ENCODE measurements at places on chromosomes 7 and 10. TPM values are rescaled to one million over a fixed set of nuclear protein-coding genes. Genes with fewer than 3 reads are reported as not detected.

- no peak for DNase-seq
- peaks cover 18% of the 10 kb centered on the region for H3K4me1 ChIP-seq
Observed at GRCh38 chr10:125783957-125784356, 8.3 kb upstream of the MMP21 start.

- H3K4me1 ChIP-seq = no peaks in the 10 kb centered on the region
- no peaks in the 10 kb centered on the region for H3K27me3 ChIP-seq
- H3K36me3 ChIP-seq = no peaks in the 10 kb centered on the region
- H3K27ac ChIP-seq = no peak overlapping the region
Observed at GRCh38 chr10:133132473-133133291, 27.3 kb upstream of the KNDC1 start.

DNA sequence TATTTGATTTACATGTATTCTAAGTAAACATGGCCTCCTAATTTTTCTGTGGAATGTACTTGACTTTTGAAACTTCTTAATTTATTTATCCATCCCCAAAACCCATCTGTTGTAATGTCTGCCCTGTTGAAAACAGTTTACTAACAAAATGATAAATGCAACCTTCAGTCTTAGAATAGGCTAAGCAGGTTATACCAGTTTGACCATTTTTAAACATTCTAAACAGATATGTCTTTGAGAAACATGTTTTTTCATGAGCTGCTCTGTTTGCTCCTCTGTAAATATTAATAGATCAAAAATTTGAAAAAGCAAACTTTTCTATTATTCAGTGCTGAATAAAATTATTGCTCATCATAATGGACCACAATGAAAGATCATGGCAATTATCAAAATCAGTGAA is 33.4 kb upstream of the NRBF2 start:
- H3K4me3 ChIP-seq = no peak overlapping the region
- peaks cover 6% of the 10 kb centered on the region for H3K27me3 ChIP-seq
- no peak overlapping the region for H3K27ac ChIP-seq
- no peak for DNase-seq
- no peaks in the 10 kb centered on the region for H3K36me3 ChIP-seq

The MMD2 gene
- not detected for total RNA-seq

GRCh38 chr7:96679886-96680285 is 29.8 kb downstream of the SEM1 start:
- peaks cover 7% of the 10 kb centered on the region for H3K4me1 ChIP-seq
- H3K27me3 ChIP-seq = no peaks in the 10 kb centered on the region
- H3K36me3 ChIP-seq = peaks cover 35% of the 10 kb centered on the region
- no peak for DNase-seq
- H3K4me3 ChIP-seq = no peak overlapping the region

DNA sequence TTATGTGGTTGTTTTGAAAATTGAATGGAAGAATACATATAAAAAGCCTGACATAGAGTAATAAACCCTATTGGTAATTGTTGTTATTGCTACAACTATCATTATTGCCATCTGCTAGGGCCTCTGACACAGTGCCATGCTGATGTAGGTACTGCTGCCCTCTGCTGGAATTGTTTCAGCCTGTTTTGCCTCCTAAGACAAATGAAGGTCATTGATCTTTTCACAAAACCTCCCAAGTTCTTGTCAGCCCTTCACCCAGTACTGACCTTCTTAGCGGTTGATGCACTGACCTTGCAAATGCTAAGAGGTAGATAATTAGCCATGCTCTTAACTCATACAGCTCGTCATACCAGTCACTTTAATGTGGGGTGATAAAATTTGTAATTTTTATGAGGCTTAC is 975.2 kb downstream of the SORCS1 start:
- no peaks in the 10 kb centered on the region for H3K4me1 ChIP-seq
- no peak overlapping the region for H3K27ac ChIP-seq
- no peaks in the 10 kb centered on the region for H3K27me3 ChIP-seq
- no peak for DNase-seq
- no peak overlapping the region for H3K4me3 ChIP-seq

GRCh38 chr7:34155220-34155908 is 250.0 kb downstream of the BMPER start:
- no peaks in the 10 kb centered on the region for H3K36me3 ChIP-seq
- H3K27me3 ChIP-seq = no peaks in the 10 kb centered on the region
- DNase-seq = no peak
- no peak overlapping the region for H3K4me3 ChIP-seq
- no peak overlapping the region for H3K27ac ChIP-seq

Measured in activated CD4-positive, alpha-beta memory T cell treated with anti-CD3 and anti-CD28 coated beads, Interleukin-2, amount 10 ng/mL, durations not matched to agents 7 days and 5 days (primary cell).